Dorsolateral prefrontal cortex (tissue), 122 donors: ENCODE measurements at places on chromosomes 2 and 18. TPM values are rescaled to one million over a fixed set of nuclear protein-coding genes. Genes with fewer than 3 reads are reported as not detected.

The LCT gene
- total RNA-seq: not detected

The CHRND gene
- total RNA-seq: not detected

The FABP1 gene
- not detected for total RNA-seq

The CIB4 gene
- not detected for total RNA-seq

GRCh38 chr2:148238561-148238960 is 217.7 kb downstream of the MBD5 start:
- DNase-seq: no peak

DNA sequence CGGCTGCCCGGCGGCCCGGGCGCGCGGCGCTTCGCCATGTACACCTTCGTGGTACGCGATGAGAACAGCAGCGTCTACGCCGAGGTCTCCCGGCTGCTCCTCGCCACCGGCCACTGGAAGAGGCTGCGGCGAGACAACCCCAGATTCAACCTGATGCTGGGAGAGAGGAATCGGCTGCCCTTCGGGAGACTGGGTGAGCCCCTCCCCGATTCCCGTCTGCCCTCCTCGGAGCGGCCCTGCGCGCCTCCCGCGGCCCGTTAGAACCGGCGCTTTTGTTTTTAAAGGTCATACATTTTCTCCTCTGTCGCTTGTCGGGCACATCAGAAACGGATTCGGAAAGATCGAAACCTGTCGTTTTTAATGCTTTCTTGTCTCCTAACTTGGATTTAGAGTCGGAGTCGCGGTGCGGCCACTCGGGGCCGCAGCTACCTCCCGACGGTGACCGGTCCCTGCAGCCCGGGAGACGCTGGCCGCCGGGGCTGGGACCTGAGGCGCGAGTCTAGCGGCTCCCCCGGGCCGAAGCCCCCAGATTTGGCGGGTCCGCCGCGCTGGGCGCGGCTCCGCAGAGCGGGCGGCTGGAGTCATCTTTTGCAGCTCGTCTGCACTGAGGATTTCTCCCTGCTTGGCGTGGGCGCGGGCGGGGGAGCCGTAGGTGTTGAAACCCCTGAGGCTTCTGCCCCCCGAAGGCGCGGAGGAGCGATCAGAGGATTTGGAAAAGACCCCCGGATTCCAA is 519 bp downstream of the TTL start:
- DNase-seq: peak; percentile 41

GRCh38 chr18:55501579-55501978 is 86.4 kb downstream of the TCF4 start:
- DNase-seq: no peak

GRCh38 chr2:45889620-45890370 is 238.3 kb downstream of the PRKCE start:
- no peak for DNase-seq

DNA sequence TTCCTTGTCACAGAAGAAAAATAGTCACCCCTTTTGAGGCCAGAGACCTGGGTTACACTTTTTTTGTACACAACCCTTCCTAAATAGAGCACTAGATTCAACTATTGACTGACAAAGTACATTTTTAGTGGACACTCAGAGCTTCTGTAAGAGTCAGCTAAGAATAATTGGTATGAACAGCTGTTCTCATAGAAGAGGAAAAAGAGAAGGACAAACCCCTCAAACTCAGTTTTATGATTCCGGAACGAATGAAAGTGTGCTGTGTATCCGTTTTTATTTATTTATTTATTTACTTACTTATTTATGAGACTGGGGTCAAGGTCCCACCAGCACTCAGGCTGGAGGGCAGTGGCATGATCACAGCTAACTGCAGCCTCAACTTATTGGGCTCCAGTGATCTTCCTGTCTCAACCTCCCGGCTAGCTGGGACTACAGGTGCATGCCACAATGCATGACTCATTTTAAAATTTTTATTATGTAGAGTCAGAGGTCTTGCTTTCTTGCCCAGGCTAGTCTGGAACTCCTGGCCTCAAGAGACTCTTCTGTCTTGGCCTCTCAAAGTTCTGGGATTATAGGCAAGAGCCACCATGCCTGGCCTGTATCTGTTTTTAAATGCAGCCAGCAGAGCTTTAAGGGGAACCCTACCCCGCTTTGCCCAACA is 36.0 kb upstream of the FZD5 start:
- no peak for DNase-seq

GRCh38 chr2:28624793-28625701 is 126.6 kb upstream of the PPP1CB start:
- DNase-seq: no peak

DNA sequence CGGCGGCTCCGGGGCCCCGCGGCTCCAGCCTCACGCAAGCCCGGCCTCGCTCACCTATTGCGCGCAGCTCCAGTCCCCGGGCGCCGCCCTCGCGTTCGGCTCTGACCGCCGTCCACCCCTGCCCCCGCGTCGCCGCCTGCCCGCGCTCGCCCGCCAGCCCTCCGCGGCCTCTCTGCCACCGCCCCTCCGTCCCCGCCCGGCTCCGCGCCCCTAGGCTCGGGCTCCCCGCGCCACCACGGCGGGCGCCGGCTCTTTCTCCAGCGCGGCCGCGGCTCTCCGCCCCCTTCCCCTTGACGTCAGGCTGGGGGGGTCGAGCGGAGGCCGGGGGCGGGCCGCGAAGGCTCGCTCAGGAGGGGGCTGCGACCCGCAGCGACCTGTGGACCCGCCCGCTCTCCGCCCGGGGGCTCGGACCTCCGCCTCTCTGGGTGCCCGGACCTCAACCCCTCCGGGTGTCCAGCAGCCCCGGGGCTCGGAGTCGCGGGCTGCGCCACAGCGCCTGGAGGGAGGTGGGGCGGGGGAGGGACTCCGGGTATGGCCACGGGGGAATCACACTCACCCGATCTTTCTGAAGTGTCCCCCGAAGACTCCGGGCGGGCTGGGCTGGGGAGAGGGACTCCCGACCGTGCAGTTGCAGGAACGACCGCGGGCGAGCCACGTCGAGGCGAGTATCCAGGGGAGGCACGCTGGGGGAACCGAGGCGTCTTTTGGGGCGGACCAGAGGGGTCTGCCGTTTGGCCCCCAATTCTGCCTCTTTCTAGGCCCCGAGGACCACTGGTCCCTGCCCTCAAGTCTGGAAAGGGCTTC is at the start of gene SEMA4C:
SEMA4C (minus strand) TSS at position 259 of the 804 bp plus-strand sequence. CDS start 2,194 bp downstream, outside the sequence.
- peak; percentile 78 for DNase-seq

DNA sequence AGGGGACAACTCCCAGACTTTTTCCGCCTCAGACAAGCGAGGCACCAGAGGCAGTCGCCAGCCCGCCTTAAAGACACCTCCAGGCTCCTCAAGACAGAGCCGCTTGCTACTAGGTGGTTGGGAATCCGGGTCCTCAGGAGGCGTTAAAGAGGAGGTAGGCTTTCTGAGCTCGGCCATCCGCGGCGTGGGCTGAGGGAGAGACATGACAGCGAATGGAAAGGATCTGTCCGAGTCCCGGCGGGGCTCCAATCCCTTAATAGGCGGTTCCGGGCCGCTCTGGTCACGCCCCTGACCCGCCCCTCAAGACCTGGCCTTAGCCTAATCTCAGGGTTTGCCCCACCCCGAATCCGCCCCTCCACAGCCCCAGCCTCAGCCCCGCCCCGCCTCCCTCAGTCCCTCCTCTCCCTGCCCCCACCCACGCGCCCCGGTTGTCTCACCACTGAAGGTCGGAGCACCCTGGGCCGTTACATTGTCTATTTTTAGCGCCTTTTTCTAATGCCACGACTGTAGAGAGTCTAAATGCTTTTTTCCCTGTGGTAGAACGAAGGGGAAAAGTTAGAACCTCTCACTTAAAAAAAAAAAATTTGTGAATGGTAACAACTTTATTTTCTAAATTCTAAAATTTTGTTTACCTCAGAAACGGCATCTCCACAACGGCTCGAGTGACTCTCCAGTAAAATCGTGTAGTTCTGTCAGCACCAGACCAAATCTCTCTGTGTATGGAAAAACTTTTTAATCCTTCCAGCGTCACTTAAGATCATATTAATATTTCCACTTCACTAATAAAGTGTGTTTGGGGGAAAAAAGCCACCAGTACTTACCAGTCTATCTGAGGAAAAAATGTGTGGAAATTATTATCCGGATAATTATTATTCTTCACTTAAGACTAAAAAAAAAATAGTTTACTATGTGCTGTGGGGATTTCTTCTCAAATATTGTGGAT is at the start of gene RAD51AP2:
RAD51AP2 (minus strand) TSS at position 229 of the 943 bp plus-strand sequence; CDS start at position 204, 25 bp downstream.
- DNase-seq: peak; percentile 82

DNA sequence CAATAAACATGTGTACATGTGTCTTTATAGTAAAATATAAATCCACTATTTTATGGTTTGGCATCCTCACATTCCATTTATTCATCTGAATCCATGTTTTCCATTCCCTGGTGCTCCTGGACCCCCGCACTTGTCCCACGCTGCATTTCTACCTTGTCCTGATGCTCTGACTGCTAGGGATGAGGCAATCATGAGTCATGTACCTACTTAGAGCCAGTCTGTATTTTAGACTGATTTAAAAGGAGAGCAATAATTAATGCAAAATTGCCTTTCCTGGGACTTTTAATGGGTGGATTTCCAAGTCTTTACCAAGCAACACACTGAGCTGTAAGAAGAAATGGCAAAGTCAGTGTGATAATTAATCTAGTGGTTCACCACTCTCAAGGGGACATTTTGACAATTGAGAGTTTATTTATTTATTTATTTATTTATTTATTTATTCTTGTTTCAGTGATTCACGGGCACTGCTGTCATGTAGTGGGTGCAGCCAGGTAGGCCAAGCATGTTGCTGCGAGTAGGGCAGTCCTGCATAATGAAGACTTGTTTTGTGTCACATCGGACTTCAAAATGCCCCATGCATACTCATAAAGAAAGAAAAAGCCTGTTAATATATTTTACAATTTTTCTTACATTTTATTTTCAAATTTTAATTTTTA is 419.3 kb upstream of the VWC2L start:
- DNase-seq: no peak

- DNase-seq: no peak
Observed at GRCh38 chr2:72198532-72199241, 51.0 kb upstream of the CYP26B1 start.
